ENCODE measurements at places on chromosomes 2 and 18.

DNA sequence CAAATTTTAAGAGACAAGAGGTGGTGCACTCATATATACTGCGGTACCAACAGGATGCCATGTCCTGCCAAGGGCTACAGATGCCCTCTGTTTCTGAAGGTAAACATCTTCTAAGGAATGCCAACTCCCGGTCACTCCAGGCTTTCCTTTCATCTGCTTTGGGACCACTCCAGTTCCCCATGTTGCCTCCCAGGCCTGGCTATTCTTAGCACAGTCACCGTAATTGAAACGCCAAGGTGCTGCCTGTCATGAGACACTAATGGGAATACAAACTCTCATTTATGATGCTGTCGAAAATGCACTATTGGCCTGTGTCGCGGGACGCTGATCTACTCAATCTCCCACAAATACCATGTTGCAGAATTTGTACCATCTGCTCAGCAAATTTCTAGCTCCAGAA, 79.6 kb downstream of the KLF7 start:
- DNase-seq, result no peak

- DNase-seq, result no peak
Observed at GRCh38 chr18:5064841-5065370, 132.2 kb downstream of the AKAIN1 start.

DNA sequence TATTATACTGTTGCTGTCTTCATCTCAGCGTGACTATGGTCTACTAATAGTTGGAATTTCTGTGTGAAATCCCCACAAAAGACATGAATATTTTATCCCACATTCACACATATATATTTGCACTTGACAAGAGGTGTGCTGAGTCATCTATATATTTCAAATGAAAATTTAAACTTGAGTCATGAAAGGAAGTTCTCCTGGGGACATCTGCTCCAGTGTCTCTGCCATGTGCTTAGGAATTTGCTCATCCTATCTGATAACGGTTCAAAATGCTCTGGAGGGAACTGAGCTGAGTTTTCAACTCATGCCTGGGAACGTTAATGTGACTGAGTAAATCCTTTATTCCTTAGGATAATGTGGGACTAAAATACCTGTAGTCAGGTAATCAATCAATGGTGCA, 326.2 kb upstream of the MEX3C start:
- DNase-seq, result no peak

GRCh38 chr18:6333981-6334380, 80.7 kb downstream of the L3MBTL4 start:
- DNase-seq, result no peak

GRCh38 chr18:60146220-60146960, 226.2 kb downstream of the MC4R start:
- no peak for DNase-seq

GRCh38 chr2:28423856-28424605, 31.4 kb downstream of the FOSL2 start:
- DNase-seq, result no peak

DNA sequence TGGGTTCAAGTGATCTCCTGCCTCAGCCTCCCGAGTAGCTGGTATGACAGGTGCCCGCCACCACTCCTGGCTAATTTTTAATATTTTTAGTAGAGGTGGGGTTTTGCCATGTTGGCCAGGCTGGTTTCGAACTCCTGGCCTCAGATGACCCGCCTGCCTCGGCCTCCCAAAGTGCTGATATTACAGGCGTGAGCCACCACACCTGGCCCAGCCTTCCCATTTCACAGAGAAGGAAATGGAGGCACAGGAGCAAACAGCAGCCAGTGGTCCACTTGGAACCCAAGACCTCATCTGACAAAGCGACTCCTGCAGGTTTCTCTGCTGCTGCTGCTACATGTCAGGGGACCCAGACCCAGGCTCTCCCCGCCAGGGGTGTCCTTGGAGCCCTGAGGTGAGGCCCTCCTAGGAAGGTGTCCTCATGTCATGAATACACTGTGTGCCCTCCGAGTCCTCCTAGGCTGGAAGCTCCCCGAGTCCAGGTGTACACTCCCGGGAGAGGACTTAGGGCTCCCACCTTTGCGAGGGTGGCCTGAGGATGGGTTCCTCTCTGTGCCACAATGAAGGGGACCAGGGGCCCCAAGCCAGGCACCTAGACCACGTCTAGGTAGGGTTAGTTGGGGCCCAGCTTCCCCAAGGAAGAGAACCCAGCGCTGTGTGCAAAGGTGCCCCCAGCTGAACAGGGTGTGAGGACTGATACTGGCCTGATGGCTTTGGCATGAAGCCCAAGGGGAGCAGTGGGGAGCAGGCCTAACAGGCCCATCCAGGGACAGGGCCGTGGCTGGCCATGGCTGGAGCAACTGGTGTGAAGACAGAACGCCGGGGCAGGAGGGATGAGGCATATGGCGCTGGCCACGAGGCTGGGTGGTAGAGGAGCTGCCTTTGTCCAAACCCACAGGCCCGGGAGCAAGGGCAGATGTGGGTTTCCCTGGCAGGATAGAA, 56.1 kb downstream of the HS6ST1 start:
- DNase-seq, result peak; percentile 82

DNA sequence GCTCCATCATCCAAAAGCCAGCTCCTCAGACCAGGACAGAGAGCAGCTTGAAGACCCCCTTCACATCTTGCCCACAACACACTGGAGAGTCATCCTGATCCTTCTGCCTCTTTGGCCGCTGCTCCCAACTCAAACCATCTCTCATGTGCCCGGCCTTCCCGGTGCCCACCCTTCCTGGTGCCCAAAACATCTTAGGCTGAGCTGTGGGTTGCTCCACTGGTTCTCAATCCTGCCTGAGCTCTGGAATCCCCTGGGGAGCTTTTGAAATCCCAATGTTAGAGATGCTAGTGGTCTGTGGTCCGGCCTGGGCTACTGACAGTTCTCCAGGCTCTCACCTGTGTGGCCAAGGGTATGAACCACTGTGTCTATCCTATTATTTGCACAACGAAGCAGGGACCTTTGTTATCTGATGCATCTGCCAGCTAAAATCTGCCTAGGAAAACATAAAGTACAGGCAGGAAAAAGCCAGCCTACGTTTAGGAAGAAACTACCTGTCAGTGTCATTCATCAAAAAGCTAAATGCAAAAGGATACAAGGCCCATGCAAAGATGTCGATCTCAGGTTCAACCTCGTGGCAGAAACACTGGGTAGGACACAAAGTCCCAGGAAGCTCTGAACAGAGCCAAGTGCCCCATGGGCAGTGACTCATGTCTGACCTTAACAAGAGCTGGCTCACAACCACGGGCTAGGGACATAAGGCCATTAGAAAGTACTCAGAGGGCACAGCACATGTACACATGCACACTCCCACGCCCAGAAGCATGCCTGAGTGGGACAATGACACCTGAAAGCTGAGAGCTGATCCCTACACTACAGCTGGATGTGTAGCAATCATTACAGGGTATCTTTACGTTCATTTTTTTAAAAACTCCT, 30.8 kb downstream of the TBC1D8 start:
- peak; percentile 94 for DNase-seq

GRCh38 chr2:162317058-162317742, 1.3 kb downstream of the IFIH1 start:
- no peak for DNase-seq

DNA sequence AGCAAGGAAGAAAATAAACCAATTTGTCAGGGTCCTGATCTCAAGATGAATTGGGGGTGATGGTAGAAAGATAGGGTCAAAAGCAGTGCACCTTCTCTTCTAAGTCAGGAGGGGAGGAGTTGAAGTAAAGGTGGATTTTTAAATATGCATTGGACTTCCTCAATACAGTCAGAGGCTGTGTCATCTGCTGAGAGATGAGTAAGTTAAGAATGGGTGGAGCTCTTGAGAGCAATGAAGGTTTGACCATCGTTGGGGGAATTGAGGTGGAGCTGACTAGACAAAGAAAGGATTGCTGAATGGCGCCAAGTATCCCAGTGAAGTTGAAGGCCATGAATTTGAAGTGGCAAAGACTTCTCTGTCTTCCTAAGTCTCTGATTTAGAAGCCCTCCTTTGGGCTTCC, 18.4 kb upstream of the CPO start:
- no peak for DNase-seq

- no peak for DNase-seq
Observed at GRCh38 chr2:236970656-236971010, 115.1 kb upstream of the COPS8 start.

- peak; percentile 25 for DNase-seq
Observed at GRCh38 chr18:8889489-8889888, 184.1 kb downstream of the MTCL1 start.

- no peak for DNase-seq
Observed at GRCh38 chr2:45274250-45274926, 265.1 kb upstream of the SIX2 start.

DNA sequence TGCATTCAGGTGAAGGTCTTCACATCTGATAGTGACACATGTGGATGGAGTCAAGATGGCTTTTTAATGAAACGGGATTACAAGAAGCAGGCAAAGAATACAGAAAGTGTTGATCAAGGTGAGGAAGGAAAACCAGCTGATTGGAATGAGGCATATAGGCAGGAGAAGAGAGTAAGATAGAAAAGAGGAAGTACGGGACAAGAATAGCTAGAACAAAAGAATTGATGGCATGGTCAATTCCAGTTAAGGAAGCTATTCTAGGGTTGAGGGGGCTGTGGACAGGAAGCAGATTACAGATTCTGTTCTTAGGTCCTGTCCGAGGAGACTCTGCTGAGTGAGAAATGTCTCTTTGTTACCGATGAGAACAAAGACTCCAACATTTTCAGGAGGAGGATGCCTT, 13.2 kb upstream of the NCK2 start:
- DNase-seq, result no peak

DNA sequence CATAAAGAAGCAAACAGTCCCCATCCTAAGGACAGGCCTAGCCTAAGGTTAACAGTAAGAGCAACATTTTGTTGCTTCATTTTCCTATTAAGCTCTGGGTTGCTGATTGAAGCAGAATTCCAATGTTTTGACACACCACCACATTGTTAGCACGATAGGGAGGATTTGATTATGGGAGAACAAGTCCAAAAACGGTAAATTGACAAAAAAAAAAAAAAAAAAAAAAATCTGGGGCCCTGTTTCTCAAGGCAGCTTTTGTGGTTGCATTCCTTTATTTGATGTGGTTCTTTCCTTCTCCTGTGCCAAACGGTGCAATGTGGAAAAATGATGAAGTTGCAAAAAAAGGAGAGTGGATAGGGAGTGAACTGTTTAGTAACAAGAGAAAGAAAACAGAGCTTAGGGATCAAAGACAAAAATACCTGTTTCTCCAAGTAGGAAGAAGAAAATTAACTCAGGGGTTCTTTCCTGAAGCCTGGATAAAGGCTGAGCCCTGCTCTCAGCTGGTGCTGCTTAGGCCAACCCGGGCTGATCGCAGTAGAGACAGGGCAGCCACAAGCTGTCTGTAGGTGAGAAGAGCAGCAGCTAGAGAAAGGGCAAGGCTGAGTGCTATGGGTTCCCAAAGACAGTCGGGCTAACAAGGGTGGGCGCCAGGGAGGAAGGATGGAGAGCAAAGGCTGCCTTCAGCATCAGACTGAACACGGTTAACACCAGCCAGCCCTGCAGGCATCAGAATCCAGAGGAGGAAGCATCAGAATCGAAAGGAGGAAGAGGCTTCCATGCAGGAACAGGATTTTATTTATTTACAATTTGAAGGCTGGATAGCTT, 167.8 kb upstream of the FOSL2 start:
- no peak for DNase-seq

DNA sequence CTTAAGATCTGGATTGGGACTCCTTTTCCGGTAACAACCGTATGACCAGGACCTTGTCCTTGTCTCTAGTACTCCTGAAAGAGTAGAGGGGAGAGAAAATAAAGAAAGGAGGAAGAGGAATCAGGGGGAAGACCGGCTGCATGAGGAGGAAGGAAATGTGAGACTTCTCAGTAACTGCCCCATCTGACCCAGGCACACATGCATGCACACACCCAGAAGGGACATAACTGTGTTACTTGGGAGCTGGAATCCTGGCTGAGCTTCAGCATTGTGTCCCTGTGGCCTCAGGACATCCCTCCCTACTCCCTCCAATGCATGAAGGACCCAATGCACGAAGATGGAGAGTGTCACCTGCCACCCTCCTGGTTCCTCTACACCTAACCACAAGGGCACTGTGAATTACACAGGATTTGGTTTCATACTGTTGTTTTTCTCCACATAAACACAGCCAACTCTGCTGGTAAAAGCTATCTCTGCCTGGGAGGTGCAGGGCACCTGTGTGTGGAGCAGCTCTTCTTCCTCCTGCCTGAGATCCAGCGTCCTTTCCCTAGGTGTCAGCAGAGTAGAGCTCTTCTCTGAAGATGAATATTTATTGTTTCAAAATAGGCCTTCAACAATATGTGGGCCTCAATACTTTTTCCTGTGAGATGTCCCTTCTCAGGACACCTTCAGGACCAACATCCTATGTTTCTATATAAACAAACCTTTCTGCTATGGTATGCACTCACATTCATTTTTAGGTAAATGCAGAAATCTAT, 574.1 kb upstream of the ID2 start:
- no peak for DNase-seq

DNA sequence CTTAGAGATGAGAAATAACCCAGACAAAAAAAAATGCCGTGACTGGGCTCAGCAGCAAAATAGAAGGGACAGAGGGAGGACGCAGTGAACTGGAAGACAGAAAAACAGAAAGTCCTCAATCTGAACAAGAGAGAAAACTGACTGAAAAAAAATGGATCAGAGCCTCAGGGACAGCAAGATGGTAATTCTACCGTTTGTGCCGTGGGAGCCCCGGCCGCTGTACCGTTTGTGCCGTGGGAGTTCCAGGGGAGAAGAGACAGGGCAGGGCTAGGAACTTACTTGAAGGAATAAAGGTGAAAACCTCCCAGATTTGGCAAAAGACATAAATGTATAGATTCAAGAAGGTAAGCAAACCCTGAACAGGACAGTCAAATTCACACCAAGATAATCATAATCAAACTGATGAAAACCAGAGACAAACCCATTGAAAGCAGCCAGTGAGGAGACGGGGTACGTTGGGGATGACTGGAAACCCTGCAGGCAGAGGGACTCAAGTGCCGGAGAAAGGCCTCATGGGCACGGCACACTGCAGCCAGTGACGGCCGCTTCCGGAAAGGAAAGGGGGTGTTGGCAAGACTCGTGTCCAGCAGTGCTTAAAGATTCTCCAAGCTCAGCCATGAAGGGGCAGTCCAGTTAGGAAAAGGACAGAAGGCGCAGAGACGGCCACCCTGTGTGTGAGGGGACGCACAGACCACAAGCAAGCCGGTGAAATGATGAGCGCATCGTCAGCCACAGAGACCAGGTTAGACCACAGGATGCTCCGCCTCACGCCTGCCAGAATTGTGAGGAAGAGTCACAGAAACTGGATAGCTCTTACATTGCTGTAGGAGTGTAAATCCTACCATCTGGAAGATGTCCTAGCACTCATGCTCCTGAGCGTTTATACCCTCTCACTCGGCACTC, 40.0 kb upstream of the NFATC1 start:
- DNase-seq, result no peak

GRCh38 chr2:200743042-200743676, 68.6 kb upstream of the BZW1 start:
- DNase-seq, result no peak

All from lower leg skin (tissue), 4 donors.